ENCODE measurements at places on chromosomes 16 and 17.
A peak's percentile ranks its signal among the peaks of the same experiment; 100 is the strongest.

DNA sequence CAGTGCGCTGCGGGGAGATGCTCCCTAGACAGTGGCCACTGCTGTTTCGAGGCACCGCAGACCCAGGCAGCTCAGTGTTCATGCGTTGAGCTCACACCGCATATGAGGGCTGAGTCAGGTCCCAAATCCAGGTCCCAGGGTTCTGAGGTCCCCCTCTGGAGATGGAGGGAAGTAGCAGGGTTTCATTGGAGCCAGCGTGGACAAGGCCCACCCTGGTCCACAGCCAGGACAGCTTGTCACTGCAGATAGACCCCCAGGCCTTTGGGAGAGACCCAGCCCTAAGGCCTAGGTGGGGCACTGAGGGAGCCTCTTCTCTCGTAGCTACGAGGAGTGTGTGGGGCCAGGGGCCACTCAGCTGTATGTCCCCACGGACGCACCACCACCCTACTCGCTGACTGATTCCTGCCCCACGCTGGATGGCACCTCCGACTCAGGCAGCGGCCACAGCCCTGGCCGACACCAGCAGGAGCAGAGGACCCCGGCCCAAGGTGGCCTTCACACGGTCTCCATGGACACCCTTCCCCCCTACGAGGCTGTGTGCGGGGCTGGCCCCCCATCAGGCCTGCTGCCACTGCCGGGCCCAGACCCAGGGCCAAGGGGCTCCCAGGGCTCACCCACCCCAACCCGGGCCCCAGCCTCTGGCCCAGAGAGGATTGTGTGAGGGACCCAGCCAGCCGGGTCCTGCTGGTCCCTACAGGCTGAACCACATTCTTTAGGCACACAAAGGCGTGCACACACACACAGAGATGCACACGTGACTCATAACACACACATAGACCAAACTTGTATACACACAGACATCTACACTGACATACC is 53.4 kb downstream of the BEAN1 start:
- no peak for DNase-seq

DNA sequence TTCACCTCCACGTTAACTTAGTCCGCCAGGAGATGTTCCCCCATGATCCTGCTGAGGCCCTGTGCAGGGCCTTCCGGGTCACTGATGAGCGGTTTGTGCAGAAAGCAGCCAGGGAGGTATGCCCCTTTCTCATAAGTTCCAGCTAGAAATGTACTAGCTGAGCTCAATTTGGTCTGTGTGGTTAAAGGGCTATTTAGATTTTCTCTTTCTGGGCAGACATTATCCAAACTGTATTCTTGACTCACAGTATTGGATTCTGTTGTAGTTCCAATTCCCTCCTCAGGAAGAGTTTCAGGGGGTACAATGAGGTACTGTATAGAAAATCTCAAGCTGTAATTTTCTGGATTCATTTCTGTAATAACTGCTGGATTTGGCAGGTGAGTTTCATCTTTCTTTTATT is 137.1 kb downstream of the TRIM37 start:
- DNase-seq: no peak

GRCh38 chr17:61159221-61159814 is 240.3 kb upstream of the TBX2 start:
- DNase-seq: no peak

DNA sequence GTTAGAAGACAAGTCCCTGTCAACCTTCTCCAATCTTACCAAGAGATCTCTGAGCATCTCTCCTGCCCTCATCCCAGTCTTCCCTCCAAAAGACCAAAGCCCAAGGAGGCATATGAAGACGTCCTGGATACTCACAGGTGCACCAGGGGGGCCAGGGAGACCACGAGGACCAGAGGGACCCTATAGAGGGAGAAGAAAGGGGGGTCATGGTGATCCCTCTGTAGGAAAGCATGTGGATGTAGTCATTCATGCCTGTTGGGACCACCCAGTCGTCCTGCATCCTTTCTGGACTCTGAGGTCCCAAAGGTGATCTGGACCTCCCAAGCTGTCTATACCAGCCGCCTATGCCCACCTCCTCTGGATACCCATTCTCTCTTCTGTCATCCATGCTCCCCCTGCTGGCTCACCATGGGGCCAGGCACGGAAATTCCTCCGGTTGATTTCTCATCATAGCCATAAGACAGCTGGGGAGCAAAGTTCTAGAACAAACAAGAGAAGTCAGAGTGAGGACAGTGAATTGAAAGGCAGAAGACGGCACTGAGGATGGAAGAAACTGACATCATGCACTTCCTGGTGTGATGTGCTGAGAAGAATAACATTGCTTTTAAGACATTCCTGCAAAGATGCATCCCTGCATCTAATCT is 3.3 kb downstream of the COL1A1 start:
- peak; percentile 27 for DNase-seq

- DNase-seq: no peak
Observed at GRCh38 chr17:65987988-65988387, 203.9 kb downstream of the CEP112 start.

- DNase-seq: no peak
Observed at GRCh38 chr17:50495918-50496317, 12.3 kb upstream of the MYCBPAP start.

DNA sequence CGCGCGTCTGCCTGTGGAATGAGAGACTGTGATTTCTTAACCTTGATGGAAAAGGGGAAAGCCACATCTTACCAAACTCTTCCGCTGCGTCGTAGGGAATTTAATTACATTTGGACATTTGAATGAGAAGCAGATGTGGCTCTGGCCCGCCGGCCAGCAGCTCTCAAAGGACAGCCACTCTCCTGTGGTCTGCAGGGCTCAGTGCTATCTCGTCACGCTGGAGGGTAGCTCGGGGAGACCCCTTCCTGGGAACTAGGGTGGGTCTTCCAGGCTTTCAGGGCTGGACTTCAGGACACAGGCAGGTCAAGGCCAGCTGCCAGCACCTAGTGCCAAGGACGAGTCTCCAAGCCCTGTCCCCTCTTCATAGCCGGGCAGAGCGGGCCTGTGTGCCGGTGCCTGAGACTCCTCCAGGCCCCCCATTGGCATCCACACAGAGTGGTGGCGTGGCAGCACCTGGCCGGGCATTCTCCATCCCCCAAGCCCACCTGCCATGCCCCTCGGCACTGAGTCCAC is 15.9 kb upstream of the TBX2 start:
- no peak for DNase-seq

DNA sequence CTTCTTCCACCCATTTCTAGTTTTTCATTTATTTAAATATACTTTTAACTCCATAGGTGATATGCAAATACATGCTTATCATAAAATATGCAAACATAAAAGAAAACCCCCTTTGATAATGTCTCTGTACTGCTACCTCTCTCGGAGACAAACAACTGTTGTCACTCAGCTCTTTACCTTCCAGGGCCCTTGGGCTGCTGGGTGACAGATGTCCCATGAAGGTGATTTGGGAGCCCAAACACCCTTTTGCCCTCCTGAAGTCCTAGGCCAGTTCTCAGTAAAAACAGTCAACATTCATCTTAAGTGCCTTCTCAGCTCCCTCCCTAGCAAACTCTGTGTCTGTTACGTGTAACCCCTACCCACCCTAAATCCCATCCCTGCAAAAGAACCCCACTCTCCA is 37.5 kb downstream of the CHD9 start:
- no peak for DNase-seq

DNA sequence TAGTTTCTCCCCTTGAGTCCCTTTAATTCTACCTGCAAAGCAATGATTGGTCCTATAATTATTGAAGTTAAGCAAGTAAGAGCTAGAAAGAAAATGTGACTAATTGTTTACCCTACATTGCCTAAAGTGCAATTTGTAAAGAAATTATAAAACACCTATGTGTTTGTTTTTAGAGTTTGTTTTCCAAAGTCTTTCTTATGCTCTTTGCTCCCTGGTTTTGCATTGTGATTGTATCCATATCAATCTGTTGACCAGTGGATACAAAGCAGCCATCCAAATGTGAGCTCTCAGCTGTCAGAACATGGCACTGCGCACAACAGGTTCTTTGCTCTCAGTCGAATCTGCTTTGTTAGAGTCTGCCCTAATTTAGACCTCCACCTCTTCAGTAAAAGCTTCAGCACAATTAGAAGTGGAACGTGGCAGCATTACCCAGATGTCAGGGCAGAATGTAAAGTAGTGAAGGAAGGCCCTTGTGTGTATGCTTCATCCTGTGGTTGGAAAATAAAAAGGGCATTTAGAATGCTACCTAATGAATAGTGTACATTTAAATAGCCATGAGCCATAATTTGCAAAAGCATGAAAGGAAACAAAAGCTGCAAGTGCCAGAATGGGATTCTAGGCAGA is 70.5 kb downstream of the AATF start:
- DNase-seq: no peak

DNA sequence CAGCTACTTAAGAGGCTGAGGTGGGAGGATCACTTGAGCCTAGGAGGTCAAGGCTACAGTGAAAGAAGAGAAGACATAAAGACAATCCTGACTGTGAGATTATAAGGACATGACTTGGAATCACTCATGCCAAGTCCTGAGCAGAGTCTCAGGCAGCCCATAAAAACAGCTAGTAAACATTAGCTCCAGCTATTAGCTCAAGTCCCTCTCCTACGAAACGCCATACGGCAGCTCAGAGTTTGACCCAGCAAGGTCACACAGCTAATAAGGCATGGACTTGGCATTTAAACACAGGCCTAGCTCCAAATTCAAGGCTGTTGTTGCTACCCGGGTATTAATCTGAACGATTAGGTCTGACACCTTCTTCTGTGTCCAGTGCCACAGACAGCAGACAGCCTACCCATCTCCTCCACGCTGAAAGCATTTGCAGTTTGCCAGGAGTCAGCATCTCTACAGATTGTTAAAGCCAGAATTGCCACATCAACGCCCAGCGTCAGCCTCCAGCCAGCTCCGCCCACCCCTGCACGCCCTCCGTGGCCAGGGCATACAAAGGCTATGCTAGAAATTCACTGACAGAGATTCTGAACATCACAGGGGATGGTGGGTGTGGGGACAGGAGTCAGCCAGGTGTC is 9.9 kb upstream of the TMEM114 start:
- DNase-seq: no peak

DNA sequence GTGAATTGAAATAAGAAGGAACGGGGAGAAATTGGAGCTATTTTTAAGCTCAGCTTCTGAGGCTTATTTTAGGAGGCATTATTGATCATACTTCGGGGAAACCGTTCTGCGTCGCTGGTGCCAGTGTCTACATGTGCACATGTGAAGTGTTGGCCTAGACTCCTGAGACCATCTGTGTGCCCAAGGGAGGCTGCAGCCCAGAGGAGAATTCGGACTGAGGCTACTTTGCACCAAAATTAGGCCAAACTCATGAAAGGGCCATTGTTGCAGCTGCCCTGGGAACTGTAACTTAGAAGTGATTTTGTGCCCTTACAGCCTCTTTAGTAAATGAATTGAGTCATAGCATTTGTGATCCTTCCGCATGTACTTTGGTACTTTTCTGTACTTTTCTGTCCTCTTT is 102.0 kb upstream of the NOL11 start:
- no peak for DNase-seq

DNA sequence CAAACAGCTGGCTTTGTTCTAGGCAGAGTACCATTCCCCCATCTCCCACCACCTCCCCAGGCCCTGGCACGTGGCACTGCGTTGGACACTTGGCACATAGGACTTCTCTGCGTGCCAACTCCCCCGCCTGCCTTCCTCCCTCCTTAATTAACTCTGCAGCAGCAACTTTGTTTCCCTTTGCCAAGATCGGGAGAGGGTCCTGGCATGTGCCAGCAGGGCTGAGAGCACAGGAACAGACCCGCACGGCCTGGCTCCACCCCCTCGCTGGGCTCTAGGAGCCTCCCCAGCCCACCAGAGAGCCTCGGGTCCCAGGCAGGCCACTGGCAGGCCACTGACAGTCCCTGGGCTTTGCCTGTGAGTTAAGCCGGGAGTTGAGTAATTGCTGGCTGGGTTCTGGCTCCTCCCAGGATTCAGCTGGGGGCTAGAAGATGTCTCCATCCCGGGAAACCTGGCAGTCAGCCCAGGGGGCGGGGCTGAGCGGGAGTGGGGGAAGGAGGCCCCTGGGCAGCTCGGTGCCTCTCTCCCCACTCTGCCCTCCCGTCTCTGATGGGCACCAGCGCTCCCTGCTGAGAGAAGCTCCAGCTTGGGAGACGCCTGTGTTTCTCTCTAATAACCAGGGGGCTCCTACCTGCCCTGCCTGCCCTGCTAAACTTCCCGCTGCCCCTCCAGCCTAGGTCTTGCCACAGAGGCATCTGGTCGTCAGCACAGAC is 224.0 kb upstream of the TNRC6C start:
- DNase-seq: no peak

- no peak for DNase-seq
Observed at GRCh38 chr17:8142887-8143580, 9.2 kb downstream of the PER1 start.

DNA sequence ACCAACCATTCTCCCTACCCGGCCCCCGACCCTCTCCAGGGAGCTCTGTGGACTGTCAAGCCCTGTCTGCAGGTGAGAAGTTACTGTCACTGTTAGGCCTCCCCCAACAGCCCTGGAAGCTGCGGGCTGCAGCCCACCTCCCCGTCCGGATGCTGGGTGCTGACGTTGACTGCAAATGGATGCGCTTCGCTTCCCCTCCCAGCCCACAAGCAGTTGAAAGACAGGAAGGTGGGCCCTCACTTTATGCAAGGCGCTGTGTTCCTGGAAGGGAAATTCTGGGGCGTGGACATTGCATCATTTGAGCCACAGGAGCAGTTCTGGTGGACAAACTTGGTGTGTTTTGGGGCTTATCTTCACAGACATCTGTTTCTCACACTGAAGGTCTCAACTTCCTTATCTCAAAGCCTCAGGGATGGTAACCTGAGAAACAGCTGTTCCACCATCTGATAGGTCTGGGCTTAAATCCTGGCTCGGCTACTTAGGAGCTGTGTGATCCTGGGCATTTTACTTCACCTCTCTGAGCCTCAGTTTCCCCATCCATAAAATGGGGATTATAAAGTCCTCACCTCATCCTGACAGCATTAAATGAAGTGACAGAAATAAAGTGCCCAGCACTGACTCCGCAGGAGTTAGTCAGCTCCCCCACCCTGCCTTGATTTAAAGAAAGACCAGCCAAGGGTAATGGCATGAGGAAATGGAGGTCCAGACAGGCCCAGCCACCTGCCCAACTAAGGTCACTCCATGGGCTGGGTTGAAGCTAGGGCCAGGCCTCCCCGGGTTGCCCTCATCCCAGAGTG is 4.6 kb upstream of the DRC7 start:
- DNase-seq: peak; percentile 8

- no peak for DNase-seq
Observed at GRCh38 chr16:89815639-89816348, 653 bp downstream of the FANCA start.

All from stimulated activated CD8-positive, alpha-beta memory T cell treated with anti-CD3 and anti-CD28 coated beads, Interleukin-2, amount 100 ng/mL, for 48 hours (primary cell).